NCI-H774 (cell line): ENCODE measurements at places on chromosomes 4 and X.

GRCh38 chr4:118772081-118772766 lies 63.7 kb downstream of the SEC24D start:
- peak; percentile 3 for DNase-seq

DNA sequence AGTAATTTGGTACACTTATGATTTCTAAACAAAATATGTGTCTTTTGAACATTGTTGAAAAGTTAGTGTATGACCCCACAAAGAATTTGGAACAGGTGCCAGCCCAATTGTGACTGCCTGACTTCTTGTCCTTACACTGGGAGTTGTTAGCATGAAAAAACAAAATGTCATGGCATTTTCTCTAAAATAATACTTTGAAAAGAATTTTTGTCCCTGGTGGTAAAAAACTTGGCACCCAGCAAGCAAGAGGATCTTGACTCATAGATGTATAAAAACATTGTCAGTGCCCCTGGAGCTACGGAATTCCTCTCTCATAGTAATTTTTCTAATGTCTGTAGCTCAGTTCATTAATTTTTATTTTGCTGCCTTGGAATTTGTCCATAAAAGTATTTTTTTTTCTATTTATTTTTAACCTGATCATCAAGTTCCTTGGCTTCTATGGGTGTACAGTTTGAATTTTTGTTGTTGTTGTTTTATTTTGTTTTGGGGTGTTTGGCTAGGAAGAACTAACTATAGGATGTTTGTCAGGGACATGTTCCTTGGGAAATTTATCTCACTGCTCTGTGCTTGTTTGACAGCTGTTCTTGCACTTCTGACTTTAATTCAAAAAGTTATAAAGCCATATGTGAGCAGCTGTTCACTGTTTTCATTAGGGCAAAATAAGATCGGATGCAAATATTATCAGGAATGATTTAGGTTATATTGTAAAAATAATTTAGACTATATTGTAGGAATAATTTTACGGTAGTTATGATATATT lies 95.4 kb upstream of the NUDT6 start:
- no peak for DNase-seq

DNA sequence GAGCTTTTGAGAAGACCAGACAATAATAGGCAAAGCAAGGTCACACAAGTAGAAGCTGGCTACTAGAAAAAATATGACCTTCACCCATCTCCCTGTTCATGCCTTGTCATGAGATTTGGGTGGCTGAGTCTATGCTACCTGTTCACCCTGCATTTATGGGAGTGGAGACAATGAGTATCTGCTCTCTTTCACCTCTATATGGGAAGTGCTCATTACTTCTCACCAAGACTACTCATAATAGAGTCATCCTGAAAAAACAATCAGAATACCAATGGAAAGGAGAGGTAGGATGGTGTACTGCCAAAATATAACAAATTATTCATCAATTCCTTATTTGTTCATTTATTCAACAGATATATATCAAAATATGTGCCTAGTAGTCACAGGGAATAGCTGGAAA lies 921.8 kb upstream of the INTU start:
- no peak for DNase-seq

DNA sequence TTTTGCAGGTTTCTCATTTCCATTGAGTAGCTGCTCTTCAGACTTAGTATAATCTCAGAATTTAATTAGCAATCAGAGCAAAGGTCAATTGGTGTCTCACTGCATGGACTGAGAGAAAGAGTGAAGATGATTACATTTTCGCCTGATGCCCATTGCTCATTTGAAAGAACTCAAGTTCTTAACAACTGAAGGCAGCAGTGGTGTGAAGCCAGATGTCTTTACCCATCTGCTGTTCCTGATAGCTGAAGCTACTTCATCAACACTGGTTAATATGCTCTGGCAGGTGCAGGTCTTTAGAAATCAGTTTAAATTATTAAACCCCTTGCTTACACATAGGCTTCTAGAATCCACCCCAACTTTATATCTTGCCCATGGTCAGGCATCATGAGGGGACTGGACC lies 64.5 kb upstream of the FRAS1 start:
- no peak for DNase-seq

DNA sequence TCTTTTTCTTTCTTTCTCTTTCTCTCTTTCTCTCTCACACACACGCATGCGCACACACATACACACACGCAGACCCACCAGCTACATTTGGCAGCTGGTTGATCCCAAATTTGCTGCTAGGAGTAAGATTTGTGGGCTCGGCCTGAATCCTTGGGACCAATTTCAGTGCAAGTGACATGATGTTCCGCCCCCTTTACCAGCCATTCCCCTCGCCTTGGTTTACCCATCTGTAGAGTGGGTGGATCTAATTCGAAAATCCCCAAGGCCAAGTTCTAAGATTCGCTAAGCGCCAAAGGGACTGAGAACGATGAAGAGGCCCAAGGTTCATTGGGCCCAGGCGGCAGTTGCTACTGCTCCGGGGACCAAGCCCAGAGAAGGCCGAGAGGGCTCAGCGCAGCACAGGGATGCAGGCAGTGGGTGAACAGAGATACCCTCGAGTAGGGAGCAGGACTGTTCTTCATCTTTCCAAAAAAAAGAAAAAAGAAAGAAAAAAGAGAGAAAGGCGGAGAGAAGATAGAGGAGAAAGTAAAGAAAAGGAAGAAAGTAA lies 5.8 kb downstream of the NKX3-2 start:
- no peak for DNase-seq

- no peak for DNase-seq
Measured at GRCh38 chr4:14614840-14615239, 387.4 kb upstream of the CPEB2 start.

DNA sequence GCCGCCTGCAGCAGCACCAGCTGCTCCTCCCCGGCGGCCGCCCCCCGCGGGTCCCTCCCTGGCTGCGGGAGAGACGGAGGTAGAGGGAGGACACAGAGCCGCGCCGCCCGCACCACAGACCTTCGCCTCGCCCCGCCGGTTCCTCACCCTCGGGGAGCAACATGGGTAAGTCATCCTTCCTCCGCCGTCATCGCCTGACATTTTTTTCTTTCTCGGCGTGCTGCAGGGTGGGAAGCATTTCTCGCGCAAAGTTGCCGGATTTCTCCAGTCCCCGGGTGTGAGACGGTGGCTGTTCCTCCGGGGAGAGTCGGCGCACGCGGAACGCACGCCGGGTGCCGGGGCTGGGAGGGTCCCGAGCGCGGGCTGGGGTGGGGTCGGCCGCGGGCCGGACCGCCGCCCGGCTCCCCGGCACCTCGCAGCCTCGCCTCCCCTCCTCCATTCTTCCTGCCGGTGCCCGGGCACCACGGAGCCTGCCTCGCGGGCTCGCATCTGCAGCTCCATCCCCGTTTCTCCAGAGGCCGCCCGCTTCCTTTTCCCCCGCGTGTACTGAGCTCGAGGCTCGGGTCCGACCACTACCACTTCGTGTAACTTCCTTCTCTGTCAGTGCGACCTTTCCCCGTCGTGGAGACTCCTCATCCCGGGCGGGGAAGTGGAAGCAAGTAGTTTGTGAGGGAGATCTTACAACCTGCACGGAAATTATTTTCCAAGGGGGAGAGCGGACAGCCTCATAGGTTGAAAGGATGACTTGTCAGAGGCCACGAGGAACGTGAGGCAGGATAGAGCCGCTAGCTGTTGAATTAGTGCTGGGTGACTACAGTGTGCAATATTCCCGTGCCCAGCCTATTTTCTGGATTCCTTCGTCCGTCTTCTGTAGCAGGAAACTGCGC lies 464 bp downstream of the RAP1GDS1 start:
- DNase-seq = no peak

- DNase-seq = no peak
Measured at GRCh38 chr4:137360761-137361160, 171.5 kb downstream of the PCDH18 start.

DNA sequence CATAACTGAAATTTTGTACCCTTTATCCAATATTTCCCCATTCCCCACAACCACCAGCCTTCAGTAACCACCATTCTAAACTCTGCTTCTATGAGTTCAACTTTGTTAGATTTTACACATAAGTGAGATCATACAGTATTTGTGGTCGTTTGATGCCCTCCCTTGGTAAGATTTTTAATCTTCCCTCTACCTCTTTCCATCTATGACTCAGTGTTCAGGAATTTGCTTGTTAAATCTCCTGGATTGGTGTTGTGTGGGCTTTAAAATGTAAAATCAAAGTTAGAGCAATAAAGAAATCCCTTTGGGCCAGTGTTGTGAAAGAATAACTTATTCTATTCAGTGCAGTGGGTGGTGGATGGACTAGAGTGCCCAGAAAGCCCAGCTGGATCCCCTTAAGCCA lies 37.4 kb downstream of the SLC16A2 start:
- no peak for DNase-seq

DNA sequence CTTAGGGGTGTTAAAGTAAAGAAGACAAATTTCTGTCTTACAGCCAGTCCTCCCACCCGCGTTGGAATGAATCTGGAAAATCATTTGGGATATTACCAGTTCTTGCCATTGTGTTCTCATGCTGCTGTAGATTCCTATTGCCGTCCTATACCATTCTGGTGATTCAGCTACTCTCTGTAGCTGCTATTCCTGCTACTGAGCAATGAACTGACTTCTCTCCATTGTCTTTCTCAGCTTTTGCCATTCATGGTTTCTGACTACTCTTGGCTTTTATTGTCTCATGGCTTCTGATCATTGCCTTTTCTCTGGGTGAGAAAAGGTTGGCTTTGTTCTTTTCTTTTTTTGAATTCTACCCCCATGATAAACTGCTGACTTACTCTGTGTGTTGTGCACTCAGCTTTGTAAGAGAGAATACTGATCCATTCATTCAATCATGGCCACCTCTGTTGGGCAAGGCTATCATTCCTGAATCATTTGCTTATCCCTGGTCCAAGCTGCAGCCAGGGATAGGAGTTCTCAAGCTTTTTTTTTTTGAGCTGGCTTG lies 27.7 kb upstream of the METAP1 start:
- no peak for DNase-seq

DNA sequence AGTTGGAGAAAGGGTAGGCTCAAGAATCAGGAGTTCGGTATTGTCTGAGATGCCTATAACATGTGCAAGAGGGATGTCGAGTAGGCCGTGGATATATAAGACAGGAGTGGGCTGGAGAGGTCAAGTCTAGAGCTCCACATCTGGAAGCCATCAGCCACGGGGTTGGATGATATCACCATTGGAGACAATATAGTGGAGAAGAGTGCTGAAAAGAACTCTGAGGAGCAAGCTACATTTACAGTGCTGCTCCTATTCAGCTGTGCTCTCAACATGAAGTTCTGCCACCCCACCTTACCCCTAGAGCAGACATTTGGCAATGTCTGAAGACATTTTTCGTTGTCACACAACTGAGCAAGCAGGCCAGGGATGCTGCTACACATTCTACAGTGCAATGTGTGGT lies 20.9 kb upstream of the PLAC1 start:
- DNase-seq = no peak

- DNase-seq = no peak
Measured at GRCh38 chrX:9318213-9318612, 146.6 kb upstream of the TBL1X start.

DNA sequence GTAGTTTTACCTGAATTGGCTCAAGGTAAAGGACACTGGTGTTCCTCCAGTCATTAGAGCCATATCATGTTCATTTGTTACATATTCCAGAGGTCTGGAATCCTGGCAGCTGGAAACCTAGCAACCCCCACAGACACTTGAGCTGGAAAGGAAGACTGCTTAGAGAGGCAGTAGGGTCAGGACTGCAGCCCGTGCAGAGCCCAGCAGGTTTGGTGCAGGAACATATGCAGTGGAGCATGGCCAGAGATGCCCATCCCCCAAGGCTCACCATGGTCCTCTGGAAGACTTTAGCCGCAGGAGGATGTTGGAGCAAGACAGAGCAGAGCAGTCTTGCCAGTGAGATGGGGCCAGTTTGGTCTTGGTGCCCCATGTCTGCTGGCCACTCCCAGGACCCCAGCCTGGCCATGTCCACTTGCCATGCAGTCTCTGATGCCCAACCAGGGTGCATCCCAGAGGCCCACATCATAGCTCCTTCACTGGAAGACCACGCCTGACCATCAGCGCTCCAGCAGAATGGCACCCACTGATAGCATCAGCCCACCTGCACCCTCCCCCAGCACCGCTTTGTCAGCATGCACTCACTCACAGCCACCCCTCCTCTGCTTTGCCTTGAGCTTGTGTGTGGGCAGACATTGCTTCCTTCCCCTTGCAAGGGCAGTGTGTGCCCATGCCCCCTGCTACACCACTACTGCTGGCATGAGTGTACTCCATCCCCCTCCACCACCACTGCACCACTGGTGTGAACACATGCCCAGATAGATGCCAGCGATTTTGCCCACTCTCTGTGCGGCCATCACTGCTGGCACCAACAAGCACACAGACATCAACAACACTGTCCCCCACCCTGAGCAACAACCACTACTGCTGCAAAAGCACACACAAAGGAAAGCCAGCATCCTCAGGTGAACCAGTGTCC lies 190.3 kb upstream of the SPOCK3 start:
- no peak for DNase-seq

GRCh38 chrX:38548508-38548907 lies 12.8 kb upstream of the TSPAN7 start:
- DNase-seq = no peak

DNA sequence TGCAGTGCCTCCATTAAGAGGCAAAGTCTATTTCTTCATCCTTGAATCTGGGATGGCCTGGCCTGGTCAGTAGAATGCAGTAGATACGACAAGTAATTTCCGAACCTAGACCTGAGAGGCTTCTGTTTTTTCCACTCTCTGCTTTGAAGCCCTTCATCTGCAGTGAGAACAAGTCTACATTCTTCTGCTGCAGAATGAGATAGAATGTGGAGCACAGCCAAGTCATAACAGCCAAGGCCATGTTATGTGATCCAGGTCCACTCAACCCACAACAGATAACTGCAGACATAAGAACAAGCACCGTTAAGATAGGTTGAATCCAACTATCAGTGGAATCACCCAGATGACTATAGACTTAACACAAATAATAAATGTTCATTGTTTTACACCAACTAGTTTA lies 1297.7 kb downstream of the C4orf33 start:
- DNase-seq = no peak

- DNase-seq = no peak
Measured at GRCh38 chr4:157591245-157591644, 370.7 kb downstream of the GRIA2 start.

- no peak for DNase-seq
Measured at GRCh38 chrX:118562582-118563164, 67.1 kb downstream of the DOCK11 start.

DNA sequence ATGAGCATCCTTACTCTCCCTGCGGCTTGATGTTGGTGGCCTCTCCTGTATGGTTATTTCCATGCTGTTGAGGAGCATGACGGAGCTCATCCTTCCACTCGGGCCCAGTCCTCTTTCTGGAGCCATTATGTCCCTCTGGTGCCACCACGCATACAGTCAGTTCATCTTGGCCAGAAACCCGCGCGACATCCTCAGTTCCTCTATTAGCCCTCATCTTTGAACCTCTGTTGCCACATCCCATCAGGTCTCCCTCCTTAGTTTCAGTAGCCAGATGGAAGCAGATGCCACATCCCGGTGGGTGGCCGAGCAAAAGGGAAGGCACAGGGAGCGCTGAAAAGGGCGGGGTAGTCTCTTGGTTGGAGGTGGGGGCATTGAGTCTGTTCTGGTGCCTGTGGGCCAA lies 4.6 kb downstream of the LOC101059915 start:
- no peak for DNase-seq

- no peak for DNase-seq
Measured at GRCh38 chrX:6448003-6448402, 86.9 kb downstream of the VCX3A start.
